Breast epithelium (tissue), 4 donors: ENCODE measurements at places on chromosomes 7 and 10. TPM values are rescaled to one million over a fixed set of nuclear protein-coding genes. Genes with fewer than 3 reads are reported as not detected.

The PIK3AP1 gene
- 26.9 TPM for total RNA-seq

DNA sequence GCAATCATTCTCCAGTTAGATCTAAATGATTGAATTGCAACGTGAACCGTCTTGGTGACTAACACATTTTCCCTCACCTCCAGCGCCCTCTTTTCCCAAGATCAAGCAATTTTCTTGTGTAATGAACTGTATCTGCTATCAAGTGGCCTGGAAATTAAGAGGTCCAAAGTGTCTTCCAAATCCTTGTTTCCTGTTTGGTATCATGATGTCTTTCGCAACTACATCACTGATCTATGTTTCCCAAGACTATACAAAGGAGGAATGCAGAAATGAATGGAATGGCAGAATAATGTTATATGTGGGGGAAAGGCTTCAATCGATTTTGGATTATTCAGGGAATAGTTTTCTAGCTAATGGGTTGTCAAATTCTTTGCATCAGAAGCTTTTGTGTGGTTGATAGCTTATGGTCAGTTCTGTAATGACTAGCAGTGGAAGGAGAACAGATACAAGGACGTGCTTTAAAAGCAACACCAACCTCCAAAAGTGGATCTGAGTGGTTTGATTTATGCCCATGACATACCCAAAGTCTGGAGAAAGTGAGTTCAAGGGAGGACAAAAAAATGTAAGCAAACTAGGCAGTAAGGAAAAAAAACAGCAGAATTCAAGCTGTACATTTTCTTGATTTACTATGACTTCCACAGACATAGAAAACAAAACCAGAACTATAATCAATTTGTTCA is 14.6 kb upstream of the ZEB1 start:
- no peak overlapping the region for H3K4me3 ChIP-seq
- no peaks in the 10 kb centered on the region for H3K27me3 ChIP-seq
- DNase-seq, result no peak
- H3K36me3 ChIP-seq, result no peaks in the 10 kb centered on the region

DNA sequence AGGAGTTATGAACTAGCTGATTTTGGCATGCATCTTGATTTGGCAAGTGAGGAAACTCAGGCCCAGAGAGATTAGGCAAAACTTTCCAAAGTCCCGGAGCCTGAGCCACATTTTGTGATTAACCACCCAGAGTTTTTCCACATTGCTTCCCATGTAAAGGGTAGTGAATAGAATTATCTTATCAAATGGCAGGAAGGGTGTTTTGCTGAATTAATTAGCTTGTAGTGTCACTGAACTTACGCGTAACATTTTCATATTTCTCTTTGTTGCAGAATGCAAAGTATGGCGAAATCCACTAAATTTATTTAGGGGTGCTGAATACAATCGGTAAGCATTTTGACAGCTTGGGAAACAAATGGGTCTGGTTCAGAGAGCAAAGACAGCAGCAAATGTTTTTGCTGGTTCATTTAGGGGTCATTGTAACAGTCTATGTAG is 176.2 kb downstream of the ST7 start:
- H3K4me1 ChIP-seq, result no peaks in the 10 kb centered on the region
- H3K27ac ChIP-seq, result no peak overlapping the region
- DNase-seq, result no peak
- H3K36me3 ChIP-seq, result no peaks in the 10 kb centered on the region
- no peaks in the 10 kb centered on the region for H3K27me3 ChIP-seq
- no peak overlapping the region for H3K4me3 ChIP-seq

DNA sequence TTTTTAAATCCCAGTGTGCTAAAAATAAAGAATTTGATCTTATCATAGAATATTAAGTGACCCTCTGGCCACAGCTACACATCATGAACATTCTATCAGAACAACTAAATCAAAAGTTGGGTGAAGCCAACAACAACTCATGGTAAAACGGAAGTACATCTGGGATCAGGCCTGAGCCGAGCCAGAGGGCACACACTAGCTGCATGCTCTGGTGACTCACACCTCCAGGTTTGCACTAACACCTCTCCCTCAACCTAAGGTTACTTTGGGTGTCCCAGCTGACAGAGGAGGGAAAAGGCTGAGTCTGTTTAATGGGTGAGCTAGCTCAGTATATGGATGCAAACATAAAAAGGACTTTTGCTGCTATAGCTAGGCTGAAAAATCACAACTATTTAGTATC is 281.6 kb downstream of the HGF start:
- H3K36me3 ChIP-seq, result no peaks in the 10 kb centered on the region
- DNase-seq, result no peak
- no peaks in the 10 kb centered on the region for H3K4me1 ChIP-seq
- H3K27me3 ChIP-seq, result no peaks in the 10 kb centered on the region

GRCh38 chr7:29723599-29723998 is 82.7 kb upstream of the WIPF3 start:
- H3K4me3 ChIP-seq, result no peak overlapping the region
- no peak for DNase-seq
- H3K27ac ChIP-seq, result no peak overlapping the region
- no peaks in the 10 kb centered on the region for H3K36me3 ChIP-seq
- no peaks in the 10 kb centered on the region for H3K27me3 ChIP-seq

The GPR26 gene
- not detected for total RNA-seq

DNA sequence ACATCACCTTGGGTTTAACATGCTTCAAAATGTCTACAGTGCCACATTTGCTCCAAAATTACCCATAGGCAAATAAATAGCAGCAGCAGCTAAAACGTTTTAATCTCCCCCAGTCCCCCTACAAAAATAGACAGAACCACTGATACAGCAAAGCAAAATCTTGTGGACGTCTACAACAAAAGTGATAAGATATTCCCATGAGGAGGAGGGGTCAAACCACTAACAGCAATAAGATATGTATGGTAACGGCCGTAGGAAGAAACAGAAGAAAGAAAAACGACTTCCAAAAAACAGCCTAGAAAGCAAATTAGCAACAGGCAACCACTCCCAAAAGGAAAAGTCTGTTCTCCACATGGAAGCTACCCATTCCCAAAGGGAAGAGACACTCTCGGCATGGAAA is 34.5 kb upstream of the ST8SIA6 start:
- no peaks in the 10 kb centered on the region for H3K27me3 ChIP-seq
- H3K36me3 ChIP-seq, result no peaks in the 10 kb centered on the region
- no peak overlapping the region for H3K27ac ChIP-seq
- no peak for DNase-seq
- H3K4me1 ChIP-seq, result no peaks in the 10 kb centered on the region

DNA sequence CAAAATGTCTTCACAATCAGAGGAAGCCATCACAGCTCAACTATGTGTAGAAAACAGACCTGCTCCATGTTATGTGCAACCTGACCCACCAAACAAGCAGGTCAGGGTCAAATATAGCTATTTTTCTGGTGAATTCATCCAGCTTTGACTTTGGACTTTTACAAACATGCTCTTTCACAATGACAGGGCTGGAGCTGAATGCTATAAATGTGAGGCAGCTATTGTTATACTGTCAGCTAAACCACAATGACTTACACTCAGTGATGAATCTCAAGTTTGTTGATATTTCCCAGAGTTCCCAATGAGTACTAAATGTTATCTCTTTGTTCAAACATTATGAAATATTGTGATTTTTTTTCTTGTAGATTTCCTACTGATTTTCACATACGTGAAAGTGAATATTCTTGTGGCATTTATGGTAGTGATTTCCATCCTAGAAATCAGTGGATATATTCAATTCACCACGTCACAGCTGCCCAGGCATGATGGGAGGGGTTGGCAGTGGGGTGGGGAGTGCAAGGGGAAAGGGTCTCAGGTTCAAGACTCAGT is 2.5 kb upstream of the ITIH2 start:
- no peak overlapping the region for H3K27ac ChIP-seq
- no peak overlapping the region for H3K4me3 ChIP-seq
- H3K27me3 ChIP-seq, result no peaks in the 10 kb centered on the region

The CARD11 gene
- 0.80 TPM for total RNA-seq

GRCh38 chr7:3537210-3537875 is 236.3 kb downstream of the SDK1 start:
- no peaks in the 10 kb centered on the region for H3K36me3 ChIP-seq
- no peaks in the 10 kb centered on the region for H3K27me3 ChIP-seq
- no peaks in the 10 kb centered on the region for H3K4me1 ChIP-seq

DNA sequence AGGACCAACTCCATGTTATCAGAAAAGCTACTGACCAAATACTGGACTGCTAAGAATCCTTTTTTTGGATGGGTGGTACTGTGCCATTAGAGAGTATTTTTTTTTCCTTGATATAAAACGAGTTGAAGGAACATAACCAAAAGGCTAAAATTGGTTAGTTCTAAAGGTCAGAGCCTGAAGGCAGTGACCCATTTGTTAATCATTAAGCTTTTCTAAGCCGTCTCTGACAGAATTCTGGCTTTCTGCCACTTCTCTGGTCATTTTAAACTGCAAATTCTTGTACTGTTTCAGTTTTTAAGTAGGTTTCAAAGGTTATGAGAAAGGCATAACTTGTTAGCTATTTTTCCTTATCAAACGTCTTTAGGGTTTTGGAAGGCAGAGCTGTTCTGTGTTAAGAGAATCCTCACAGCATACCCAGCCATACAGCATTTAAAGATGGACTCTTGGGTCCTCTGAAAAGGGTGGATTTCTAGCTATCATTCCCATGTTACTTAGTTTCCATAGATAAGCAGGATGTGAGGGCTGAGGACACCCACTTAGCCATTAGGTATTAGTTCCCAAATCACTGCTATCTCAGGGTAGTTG is 196.8 kb downstream of the RNLS start:
- DNase-seq, result no peak
- H3K4me1 ChIP-seq, result peaks cover 21% of the 10 kb centered on the region
- peak overlapping the region; percentile 53 for H3K27ac ChIP-seq
- H3K27me3 ChIP-seq, result no peaks in the 10 kb centered on the region
- no peaks in the 10 kb centered on the region for H3K36me3 ChIP-seq

DNA sequence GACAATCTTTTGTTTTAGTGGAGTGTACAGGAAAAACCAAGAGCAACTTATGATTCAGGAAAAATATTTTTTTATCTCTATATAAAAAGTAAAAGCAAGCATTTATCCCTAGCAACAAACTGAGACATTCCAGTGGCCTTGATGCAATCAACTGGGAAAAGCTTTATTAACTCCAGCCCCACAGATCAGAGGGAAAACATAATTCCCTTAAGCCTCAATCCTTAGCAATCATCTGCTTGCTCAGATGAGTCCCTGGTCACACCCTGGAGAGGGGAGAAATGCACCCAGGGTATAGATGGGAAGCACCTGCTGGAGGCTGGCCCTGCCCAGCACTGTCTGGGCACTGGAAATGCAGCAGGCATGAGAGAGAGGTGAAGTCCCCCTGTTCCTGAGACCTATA is 636.6 kb downstream of the TNS3 start:
- DNase-seq, result no peak
- H3K27me3 ChIP-seq, result no peaks in the 10 kb centered on the region

- H3K36me3 ChIP-seq, result no peaks in the 10 kb centered on the region
- no peak overlapping the region for H3K27ac ChIP-seq
- H3K4me3 ChIP-seq, result no peak overlapping the region
- H3K27me3 ChIP-seq, result no peaks in the 10 kb centered on the region
- no peaks in the 10 kb centered on the region for H3K4me1 ChIP-seq
These were observed 42.8 kb downstream of the PDGFA start for GRCh38 chr7:476736-477360.

GRCh38 chr7:122311734-122312450 is 7.3 kb upstream of the FEZF1 start:
- no peaks in the 10 kb centered on the region for H3K4me1 ChIP-seq
- H3K27me3 ChIP-seq, result peaks cover 3% of the 10 kb centered on the region
- H3K27ac ChIP-seq, result no peak overlapping the region

- no peaks in the 10 kb centered on the region for H3K4me1 ChIP-seq
- no peaks in the 10 kb centered on the region for H3K36me3 ChIP-seq
- H3K4me3 ChIP-seq, result no peak overlapping the region
- H3K27ac ChIP-seq, result no peak overlapping the region
These were observed 730.0 kb upstream of the VSTM2A start for GRCh38 chr7:53812135-53812534.

The HYAL4 gene
- total RNA-seq, result not detected

DNA sequence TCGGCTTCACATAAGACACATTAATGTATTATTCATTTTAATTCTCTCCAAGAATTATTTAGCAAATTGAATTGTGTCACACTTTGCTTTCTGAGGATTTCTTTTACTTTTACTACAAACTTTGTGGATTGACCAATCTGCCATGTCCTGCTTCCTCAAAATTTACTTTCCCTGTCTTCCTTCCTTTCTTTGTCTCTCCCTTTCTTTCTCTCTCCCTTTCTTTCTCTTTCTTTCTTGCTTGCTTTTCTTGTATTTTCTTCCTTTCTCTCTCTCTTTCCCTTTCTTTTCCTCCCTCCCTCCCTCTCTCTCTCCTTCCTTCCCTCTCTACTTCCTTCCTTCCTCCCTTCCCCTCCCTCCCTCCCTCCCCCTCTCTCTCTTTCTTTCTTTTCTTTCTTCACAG is 37.8 kb downstream of the SP8 start:
- no peaks in the 10 kb centered on the region for H3K36me3 ChIP-seq
- H3K4me3 ChIP-seq, result no peak overlapping the region
